ENCODE measurements at places on chromosomes 7 and 10.

GRCh38 chr10:63504145-63504881 lies 16.9 kb upstream of the REEP3 start:
- no peak for DNase-seq

DNA sequence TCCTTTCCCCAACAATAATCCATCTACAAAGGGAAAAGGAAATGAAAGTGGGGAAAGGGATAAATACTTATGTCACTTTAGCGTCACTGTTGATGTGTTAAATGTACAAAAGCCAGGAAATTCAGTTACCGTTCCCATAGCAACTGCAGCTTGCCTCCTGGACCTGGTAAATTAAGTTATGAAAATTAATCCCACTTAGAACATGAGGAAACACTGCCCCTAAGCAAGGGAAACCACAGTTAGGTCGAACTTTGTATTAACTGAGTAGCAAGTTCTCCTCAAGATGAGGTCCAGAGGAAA lies 338.2 kb upstream of the AOAH start:
- DNase-seq = no peak

- no peak for DNase-seq
Measured at GRCh38 chr10:117533507-117534281, 8.9 kb upstream of the EMX2 start.

DNA sequence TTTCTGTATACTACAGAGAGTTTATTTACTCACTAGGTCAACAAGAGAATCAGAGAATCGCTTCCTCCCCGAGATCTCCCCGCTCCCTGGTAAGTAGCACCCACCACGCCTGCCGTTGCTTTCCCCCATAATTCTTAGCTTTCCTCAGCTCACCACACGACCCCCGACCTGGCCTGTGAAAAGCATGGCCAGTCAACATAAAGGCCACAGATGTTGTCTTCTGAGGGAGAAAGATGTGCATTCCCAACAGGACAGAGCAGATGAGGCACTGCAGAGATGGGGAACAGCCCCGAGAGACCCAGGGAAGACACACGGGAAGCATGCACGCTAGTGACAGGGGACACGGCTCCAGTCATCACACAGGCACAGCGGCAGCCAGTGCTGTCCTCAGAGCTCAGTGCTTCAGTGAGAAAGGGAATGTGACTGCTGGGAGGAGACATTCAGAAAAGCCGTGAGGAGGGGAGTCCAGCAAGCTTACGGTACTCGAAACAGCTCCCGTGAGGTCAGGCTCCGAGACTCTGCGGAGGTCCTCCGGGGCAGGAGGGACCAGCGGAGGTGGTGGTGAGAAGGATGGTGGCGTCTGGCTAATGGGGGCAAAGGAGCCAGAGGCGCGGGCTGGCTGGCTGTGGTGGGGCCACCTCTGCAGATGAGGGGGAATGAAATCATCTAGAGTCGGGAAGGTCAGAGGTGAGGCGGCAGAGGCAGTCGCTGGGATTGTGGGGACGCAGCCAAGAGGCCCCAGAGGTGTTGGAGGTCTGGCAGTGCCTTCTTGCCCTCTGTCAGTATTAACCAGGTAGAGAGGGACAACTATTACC lies 123.4 kb upstream of the PDLIM1 start:
- no peak for DNase-seq

- DNase-seq = no peak
Measured at GRCh38 chr10:118926903-118927302, 102.6 kb upstream of the NANOS1 start.

DNA sequence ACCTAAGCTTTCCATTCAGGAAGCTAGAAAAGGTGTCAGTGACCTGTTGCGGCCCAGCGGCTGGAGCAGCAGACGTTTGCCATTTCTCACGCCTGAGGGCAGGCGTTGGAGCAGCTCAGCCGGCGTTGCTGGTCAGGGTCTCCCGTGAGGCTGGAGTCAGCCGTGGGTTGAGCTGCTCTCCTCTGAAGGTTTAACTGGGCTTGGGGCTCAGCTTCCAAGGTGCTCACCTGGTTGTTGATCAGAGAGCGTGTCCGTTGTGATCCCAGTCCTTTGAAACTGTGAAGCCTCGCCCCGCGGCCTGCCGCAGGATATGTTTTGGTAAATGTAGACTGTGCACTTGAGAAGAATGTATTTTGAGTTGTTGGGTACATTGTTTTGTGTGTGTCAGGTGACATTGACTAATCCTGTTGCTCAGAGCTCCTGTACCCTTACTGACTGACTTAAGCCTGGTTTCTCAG lies 20.6 kb upstream of the PWWP2B start:
- DNase-seq = no peak

DNA sequence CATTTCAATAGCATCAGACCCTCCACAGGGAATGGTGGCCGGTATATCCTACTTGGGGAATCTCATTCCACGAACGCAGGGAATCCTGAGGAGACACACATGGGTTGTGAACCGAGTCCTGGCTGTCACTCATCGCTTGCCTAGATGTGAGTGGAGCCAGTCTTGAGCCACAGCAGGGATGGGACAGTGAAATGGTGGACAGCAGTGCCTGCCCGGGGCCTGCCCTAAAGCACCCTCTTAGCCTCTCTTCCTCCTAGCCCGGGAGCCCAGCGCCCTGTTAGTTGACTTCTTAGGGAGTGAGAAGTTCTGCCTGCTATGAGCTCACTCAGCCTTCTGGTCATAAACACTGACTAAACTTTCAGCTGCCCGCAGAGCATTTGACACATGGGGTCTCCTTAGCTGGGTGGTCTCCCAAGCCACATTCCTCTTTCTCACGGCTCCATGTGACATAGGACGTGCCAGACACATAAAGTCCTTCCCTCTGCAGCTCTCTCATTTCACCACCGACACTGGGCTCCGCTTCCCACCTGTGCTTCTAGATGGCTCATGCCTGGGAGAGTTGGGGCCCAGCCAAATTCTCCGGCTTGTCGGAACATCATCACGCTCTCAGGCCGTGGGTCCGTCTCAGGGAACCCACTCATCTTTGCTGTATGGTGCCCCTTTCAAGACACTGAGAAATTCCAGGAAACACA lies 60.9 kb downstream of the TCERG1L start:
- no peak for DNase-seq

DNA sequence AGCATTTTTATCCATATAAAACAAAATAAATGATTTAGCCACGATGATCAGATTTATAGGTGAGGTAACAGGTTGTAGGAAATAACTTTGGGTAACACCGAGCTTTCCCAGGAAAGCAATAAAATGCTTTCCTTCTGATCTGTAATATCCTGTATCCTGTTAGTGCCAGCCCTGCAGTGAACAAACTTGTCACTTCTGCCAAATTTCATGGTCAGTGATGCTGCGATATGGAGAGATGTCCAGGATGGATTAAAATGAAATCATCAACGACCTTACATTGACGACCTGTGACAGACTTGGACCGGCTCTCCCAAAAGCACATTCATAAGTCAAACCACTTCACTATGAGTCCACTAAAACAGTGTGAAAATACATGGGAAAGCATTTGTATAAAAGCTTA lies 608.0 kb upstream of the NRP1 start:
- DNase-seq = no peak

DNA sequence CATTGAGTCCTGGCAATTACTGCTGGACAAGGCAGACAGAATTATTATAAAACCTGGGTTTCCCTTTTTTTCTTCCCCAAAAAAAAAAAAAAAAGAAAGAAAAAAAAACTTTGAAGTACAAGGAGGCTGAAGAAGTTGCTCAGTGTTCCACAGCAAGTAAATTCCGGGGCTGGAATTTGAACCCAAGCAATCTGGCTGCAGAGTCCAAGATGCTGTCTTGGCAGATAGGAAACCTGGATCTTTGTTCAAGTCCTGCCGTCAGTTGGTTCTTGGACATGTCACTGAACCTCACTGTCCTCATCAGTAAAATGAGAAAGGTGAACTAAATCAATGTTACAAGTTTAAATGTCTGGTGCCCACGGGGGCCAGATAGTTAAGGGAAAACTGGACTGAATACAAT lies 35.3 kb downstream of the ARID5B start:
- no peak for DNase-seq

- no peak for DNase-seq
Measured at GRCh38 chr7:150824379-150825177, 24.0 kb downstream of the TMEM176A start.

GRCh38 chr7:78673272-78673671 lies 780.2 kb downstream of the MAGI2 start:
- no peak for DNase-seq

GRCh38 chr10:124422742-124423141 lies 4.0 kb upstream of the OAT start:
- DNase-seq = no peak

DNA sequence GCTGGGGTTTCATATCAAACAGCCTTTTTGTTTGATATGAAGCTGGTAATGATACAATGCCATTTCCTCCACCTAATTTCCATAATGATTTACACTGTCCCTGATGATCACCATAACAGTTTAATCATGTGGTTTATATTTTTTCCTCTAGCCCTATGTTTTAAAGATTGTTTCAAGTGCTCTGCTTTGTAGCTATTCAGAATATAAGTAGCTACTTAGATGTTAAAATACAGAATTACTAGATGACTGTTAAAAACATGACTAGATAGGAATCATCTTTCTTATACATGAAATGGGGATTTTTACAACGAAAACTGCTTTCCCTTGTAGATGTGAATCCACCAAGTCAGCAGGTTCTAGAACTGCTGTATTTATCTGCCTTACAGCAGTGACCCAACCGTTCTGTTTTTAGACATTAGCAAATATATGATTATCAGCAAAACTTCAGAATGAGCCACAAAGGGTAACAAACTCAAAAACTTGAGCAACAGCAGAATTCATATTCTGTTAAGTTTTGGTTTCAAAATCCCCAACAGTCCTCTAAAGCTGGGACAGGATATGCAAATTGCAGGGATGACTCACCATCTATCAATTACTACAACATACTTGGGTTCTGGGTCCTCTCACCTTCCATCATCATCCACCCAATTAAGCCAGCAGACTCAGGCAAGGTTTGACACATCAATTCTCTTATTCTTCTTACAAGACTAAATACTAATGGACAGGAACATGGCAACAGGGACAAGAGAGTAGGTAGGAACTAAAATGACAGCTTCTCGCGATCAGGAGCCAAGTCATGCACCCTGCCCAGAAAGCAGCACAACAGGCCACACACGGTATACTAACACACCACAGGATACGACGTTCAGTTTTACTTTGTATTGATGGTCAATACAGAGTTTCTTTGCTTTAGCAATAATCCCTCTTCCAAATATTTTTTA lies 83.9 kb downstream of the PIP4K2A start:
- no peak for DNase-seq

DNA sequence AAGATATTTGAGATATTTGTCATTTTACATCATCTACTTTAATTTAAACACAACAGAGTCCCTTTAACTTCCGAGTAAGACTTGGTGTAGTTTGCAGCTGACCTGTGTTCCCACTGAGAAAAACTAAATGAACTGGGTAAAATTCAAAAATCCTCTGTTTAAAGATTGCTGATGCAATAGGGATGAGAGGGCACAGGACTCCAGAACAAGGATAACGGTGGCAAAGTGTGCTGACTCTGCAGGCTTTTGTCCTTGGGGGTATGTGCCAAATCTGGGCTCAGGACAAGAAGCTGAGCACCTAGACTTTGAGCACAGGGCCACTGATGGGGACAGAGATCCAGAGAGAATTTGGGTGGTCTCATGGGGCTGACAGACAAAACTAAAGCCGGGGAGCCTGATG lies 156.8 kb downstream of the CCDC71L start:
- DNase-seq = no peak

DNA sequence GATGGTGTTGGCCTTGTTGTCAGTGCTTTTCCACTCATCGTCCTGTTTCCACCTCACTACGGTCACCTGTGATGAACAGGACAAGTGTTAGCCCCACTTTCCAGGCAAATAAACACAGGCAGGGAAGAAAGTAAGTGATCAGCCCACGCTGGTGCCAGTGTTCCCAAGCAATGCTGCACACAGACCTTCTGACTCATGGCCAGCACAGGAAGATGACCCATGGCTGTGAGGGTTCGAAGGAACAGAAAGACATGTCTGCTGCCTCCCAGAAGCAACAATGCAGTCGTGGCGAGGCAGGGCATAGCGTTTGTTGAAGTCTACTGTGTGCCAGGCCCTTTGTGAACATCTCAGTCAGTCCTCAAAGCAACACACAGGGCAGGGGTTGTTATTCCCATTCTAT lies 35.7 kb downstream of the SLC29A3 start:
- DNase-seq = no peak

DNA sequence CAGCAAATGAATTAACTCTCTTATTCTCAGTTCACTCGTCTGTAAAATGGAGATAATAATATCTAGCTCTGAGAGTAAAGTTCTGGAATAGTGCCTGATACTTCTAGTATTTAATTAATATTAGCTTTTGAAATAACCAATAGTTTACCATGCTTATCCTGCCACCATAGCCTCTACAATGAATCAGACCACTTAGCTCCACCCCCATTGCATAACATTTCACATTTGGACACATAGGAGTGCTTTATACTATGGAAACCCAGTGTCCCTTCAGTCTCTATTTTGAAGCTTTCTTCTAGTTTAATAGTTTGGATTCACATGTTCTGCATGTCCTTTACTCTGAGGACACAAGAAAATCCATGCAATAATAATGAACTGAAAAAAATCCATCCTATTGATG lies 427.3 kb upstream of the C7orf33 start:
- DNase-seq = no peak

- DNase-seq = no peak
Measured at GRCh38 chr10:28681291-28681763, 4.0 kb downstream of the BAMBI start.

- no peak for DNase-seq
Measured at GRCh38 chr7:106723398-106723797, 62.4 kb upstream of the CCDC71L start.

DNA sequence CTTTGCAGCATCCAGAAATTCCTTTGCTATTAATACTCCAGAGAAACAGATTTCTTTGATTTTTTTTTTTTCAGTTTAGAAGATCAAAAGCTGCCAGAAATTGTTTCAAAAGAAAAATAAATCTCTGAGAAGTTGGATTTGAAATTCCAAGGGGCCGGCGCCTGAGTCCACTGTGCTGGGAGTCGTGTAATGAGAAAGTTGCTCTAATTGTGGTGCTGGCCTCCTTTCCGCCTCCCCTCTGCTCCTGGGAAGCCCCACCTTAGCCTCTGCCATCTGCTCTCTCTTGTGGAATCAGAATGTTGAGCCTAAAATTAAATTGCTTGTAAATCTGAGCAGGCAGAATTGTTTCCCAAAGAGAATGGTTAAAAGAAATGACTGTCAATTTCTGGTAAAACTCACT lies 93.3 kb downstream of the EMX2 start:
- no peak for DNase-seq

GRCh38 chr10:17062955-17063484 lies 66.6 kb downstream of the CUBN start:
- no peak for DNase-seq

DNA sequence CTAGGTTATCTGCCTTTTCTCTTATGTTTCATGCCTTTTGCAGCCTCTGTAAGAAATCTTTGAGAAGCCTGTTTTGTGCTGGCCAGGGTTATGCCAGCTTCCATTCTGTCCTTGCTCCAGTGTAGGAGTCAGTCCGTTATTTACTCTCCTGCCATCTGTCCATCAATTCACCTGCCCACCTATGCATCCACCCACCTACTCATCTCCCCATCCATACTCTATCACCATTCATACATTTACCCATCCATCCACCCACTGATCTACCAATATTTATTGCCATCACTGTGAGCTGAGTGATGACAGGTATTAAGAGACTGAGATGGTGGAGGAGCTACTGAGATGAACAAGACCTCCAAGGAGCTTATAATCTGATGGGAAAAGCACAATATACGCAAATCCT lies 12.7 kb upstream of the PPIF start:
- DNase-seq = no peak

- DNase-seq = no peak
Measured at GRCh38 chr7:153433223-153433622, 619.0 kb upstream of the DPP6 start.
